GM23338 (cell line): ENCODE measurements at places on chromosomes 16 and 17. TPM values are rescaled to one million over a fixed set of nuclear protein-coding genes. Genes with fewer than 3 reads are reported as not detected.

DNA sequence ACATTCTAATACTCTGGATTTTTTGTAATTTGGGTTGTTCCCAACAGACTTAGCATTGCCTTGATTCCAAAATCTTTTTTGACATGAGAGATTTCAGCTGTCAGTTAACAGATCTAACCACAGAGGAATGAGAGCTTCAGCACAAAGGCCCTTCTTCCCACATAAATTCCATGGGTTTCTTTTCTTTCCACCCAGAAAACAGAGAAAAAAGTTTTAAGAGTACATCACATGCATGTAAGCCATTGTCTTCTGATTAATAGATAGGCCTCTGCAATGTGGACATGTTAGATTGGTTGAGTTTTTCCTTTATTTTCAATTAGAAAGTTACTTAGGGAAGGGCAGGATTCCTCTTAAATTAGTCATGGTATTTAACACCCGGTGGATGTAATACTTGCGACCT, 939 bp downstream of the MYH8 start:
- H3K27ac ChIP-seq, result no peak overlapping the region
- no peaks in the 10 kb centered on the region for H3K27me3 ChIP-seq
- no peaks in the 10 kb centered on the region for H3K36me3 ChIP-seq

The GCSH gene
- total RNA-seq, result 103 and 118 TPM in 2 replicates

The TSNAXIP1 gene
- total RNA-seq, result 2.4 TPM in 1 of 2 replicates, not detected in the other

DNA sequence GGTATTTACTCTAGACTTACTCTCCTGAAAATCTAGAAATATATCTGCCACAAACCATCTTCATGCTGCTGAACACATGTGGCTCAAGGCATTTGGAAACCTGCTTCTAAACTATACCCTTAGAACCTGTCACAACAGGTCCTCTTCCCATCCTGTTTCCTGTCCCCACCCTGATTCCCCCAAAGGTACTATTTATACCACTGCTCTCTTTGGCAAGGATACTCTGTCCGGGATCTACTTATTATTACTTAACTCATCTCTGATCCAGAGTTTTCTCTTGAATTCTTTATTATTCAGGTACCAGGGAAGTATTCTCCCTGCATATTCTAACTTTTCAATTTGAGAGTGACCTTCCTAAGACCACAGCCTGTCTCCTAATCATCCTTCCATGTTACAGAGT, 33.4 kb downstream of the TRAF4 start:
- no peak for DNase-seq
- peaks cover 11% of the 10 kb centered on the region; the same call in 1 of the 2 replicates for H3K4me1 ChIP-seq
- H3K27me3 ChIP-seq, result no peaks in the 10 kb centered on the region
- 0 out of 2 replicates have a peak, but pooled peaks cover 4% of the 10 kb centered on the region for H3K36me3 ChIP-seq

The ANKRD40CL gene
- total RNA-seq, result not detected in 2 replicates

The STX1B gene
- total RNA-seq, result 7.2 and 9.5 TPM in 2 replicates

DNA sequence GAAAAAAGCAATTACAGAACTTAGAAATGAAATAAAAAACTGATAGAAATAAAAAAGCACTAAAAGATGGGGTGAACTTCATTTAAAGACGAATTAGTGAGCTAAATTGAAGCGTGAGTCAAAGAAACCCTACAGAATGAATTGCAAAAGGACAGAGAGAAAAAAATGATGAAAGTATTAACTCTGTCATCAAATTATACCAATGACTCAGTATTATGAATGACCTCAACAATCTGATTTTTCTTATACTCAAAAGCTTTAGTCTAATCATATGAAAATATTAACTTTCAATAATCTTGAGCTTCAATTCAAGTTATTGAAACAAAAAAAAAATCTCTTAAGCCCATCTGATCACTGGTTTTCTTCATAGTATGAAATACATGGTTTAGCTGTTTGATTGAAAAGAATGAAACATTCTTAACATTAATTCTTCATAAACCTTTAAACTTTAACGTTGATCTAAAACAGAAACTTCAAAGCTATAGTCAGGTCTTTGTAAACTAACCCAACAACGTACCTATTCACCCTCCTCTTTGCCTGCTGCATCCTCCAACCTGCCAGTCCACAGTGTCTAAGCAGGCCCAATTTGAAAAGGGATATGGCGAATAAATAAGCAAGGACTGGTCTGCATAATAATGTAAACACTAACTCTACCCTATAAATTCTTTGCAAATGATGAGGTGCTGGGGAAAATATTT, 6.6 kb downstream of the ABCA5 start:
- peaks cover 39% of the 10 kb centered on the region for H3K4me1 ChIP-seq
- peak overlapping the region; percentile 51 for H3K27ac ChIP-seq
- H3K4me3 ChIP-seq, result peak overlapping the region; percentile 8; the same call in 1 of the 2 replicates
- peaks cover 12% of the 10 kb centered on the region for H3K27me3 ChIP-seq
- H3K36me3 ChIP-seq, result no peaks in the 10 kb centered on the region

- H3K27ac ChIP-seq, result no peak overlapping the region
- no peak for DNase-seq
- no peaks in the 10 kb centered on the region for H3K36me3 ChIP-seq
- no peaks in the 10 kb centered on the region for H3K27me3 ChIP-seq
- H3K4me1 ChIP-seq, result no peaks in the 10 kb centered on the region
- no peak overlapping the region for H3K4me3 ChIP-seq
Measured at GRCh38 chr16:9556949-9557665, 465.7 kb downstream of the HAPSTR1 start.

- H3K36me3 ChIP-seq, result no peaks in the 10 kb centered on the region
- H3K27ac ChIP-seq, result no peak overlapping the region
- no peaks in the 10 kb centered on the region; the same call in 1 of the 2 replicates for H3K4me1 ChIP-seq
- H3K4me3 ChIP-seq, result no peak overlapping the region
Measured at GRCh38 chr17:76023900-76024237, 3.2 kb downstream of the EVPL start.

GRCh38 chr17:40921026-40921425, 16.4 kb downstream of the KRT23 start:
- no peaks in the 10 kb centered on the region for H3K27me3 ChIP-seq
- no peaks in the 10 kb centered on the region for H3K36me3 ChIP-seq
- no peak overlapping the region for H3K4me3 ChIP-seq
- H3K27ac ChIP-seq, result no peak overlapping the region

DNA sequence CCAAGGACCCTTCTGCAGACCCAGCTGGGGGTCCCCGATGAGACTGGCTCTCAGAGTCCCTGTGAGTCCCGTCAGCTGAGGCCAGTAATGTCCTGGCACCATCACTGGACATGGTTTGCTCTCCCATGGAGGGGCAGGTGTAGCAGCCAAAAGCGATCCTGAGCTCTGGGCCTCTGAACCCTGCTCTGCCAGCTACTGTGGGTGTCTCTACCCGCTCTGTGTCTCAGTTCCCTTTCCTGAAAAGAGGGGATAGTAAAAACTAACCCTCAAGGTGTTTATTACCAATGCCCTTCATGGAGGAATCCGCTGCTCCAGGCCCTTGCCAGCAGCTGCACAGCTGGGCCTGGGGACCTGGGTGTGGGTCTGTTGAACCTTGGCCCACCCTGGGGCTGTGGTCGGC, 8.8 kb downstream of the TUBB3 start:
- H3K4me3 ChIP-seq, result no peak overlapping the region
- no peaks in the 10 kb centered on the region for H3K27me3 ChIP-seq
- no peaks in the 10 kb centered on the region for H3K4me1 ChIP-seq
- H3K27ac ChIP-seq, result no peak overlapping the region
- H3K36me3 ChIP-seq, result peaks cover 12% of the 10 kb centered on the region

The CACNG5 gene
- 2.7 and 3.3 TPM in 2 replicates for total RNA-seq

The CYGB gene
- total RNA-seq, result 1.7 and 2.1 TPM in 2 replicates

DNA sequence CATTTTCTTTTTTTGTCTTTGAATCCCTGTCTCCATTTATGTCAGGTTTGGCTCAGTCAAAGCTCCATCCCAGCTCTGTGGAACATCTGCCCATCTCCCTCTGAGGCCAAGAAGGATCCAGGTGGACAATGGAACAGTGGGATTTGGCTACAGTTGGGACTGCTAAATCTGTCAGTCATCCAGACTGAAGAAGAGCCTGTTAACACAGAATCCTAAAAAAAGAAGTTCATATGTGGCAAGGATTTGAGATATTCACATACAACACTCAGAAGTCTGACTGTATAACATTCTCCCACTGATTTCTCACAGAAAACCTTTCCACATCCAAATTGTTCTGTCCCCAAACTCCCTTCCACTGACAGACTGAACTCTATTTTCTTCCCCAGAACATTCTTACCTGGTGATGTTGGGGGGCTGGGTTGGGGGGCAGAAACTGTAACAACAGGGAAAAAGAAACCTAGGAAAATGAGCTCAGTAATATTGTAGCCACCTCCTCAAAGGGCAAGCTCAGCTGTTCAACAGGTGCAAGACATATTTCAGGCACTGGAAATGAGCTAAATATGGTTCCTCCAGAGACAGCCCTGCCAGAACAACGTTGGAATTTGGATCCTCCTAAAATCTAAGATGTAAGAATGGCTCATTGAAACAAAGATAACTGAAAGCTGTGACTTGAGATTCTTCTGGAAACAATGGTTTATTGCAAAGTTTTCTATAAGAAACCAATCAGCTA, 301.5 kb upstream of the CDH5 start:
- H3K27ac ChIP-seq, result no peak overlapping the region
- H3K4me1 ChIP-seq, result peaks cover 14% of the 10 kb centered on the region; the same call in 1 of the 2 replicates
- no peaks in the 10 kb centered on the region for H3K36me3 ChIP-seq
- no peaks in the 10 kb centered on the region for H3K27me3 ChIP-seq
- DNase-seq, result no peak

- H3K27me3 ChIP-seq, result no peaks in the 10 kb centered on the region
- H3K36me3 ChIP-seq, result peaks cover 6% of the 10 kb centered on the region; the same call in 1 of the 2 replicates
- 0 out of 2 replicates have a peak overlapping the region, but pooled peaks have one; percentile 37 for H3K27ac ChIP-seq
- H3K4me1 ChIP-seq, result peaks cover 40% of the 10 kb centered on the region
- H3K4me3 ChIP-seq, result no peak overlapping the region
Measured at GRCh38 chr16:3131755-3132377, 3.0 kb upstream of the ZNF213 start.

- no peaks in the 10 kb centered on the region for H3K27me3 ChIP-seq
- no peaks in the 10 kb centered on the region for H3K36me3 ChIP-seq
- DNase-seq, result no peak
- no peak overlapping the region for H3K4me3 ChIP-seq
Measured at GRCh38 chr16:86378831-86379504, 131.4 kb upstream of the FOXF1 start.

- H3K27me3 ChIP-seq, result no peaks in the 10 kb centered on the region
- no peak overlapping the region for H3K27ac ChIP-seq
- H3K4me1 ChIP-seq, result no peaks in the 10 kb centered on the region
Measured at GRCh38 chr17:70319516-70319915, 150.2 kb downstream of the KCNJ2 start.

- no peak overlapping the region for H3K27ac ChIP-seq
- H3K36me3 ChIP-seq, result no peaks in the 10 kb centered on the region
- no peaks in the 10 kb centered on the region for H3K27me3 ChIP-seq
- H3K4me1 ChIP-seq, result peaks cover 57% of the 10 kb centered on the region
- H3K4me3 ChIP-seq, result no peak overlapping the region
- DNase-seq, result no peak
Measured at GRCh38 chr16:54051821-54052220, 234.8 kb downstream of the IRX3 start.
